ENCODE measurements at places on chromosomes 4 and X.

GRCh38 chr4:117664706-117665444 lies 369.4 kb upstream of the NDST3 start:
- DNase-seq, result no peak

- DNase-seq, result no peak
Measured at GRCh38 chr4:129384974-129385373, 289.0 kb downstream of the C4orf33 start.

DNA sequence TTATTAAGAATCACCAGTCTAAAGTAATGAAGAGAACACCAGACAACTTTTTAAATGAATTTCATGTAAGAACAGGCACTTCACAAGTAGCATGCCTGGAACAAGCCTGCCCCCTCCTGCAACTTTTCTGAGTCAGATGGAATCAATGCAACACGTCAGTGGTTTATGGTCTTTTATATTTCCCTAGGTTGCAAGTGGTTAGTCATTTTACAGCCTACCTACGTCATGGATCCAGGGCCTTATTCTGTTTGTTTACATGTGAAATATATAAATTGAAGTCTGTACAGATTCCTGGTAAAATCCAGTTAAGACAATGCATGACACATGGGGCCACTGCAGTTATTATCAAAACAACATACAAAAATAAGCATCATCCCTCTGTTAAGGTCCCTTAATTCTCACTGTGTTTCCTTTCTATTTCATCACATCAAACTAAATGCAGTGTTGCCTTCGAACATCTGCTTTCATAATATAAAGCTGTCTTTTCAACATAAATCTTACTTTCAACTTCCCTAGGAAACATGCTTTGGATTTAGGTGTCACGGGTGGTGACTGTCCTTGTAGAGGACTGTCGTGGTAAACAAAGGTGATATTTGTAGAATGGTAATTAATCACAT lies 309.3 kb downstream of the FRMPD4 start:
- DNase-seq, result no peak

GRCh38 chr4:98746530-98746929 lies 88.1 kb upstream of the TSPAN5 start:
- no peak for DNase-seq

GRCh38 chrX:110563282-110563681 lies 204.6 kb downstream of the RTL9 start:
- no peak for DNase-seq

- DNase-seq, result no peak
Measured at GRCh38 chrX:43016021-43016420, 238.1 kb upstream of the PPP1R2C start.

Measured in activated naive CD8-positive, alpha-beta T cell treated with anti-CD3 and anti-CD28 coated beads, Interleukin-2, amount 50 U/mL, for 24 hours (primary cell).